ENCODE measurements at places on chromosomes 11 and 22.

DNA sequence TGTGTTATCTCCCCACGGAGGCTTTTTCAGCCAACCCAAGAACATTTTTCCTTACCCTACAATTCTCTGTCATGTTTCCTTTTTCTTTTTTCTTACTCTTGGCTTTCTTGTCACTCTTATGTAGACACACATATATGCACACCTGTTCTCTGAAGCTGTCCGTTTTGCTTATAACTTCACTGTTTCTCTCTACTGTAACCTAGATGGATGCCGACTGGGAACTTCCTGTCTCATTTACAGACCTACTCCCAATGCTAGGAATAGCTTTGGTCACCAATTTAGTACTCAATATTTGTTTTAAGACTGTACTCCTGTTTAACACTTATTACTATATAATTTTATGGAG is 9.9 kb upstream of the CASP12 start:
- peaks cover 2% of the 10 kb centered on the region for H3K36me3 ChIP-seq
- H3K27ac ChIP-seq: no peak overlapping the region
- peaks cover 8% of the 10 kb centered on the region for H3K4me1 ChIP-seq

- H3K4me3 ChIP-seq: no peak overlapping the region
- no peak for DNase-seq
- peaks cover 9% of the 10 kb centered on the region for H3K27me3 ChIP-seq
- no peak overlapping the region for H3K27ac ChIP-seq
- peaks cover 7% of the 10 kb centered on the region for H3K36me3 ChIP-seq
These were observed 30.3 kb downstream of the TNKS1BP1 start for GRCh38 chr11:57294225-57295131.

DNA sequence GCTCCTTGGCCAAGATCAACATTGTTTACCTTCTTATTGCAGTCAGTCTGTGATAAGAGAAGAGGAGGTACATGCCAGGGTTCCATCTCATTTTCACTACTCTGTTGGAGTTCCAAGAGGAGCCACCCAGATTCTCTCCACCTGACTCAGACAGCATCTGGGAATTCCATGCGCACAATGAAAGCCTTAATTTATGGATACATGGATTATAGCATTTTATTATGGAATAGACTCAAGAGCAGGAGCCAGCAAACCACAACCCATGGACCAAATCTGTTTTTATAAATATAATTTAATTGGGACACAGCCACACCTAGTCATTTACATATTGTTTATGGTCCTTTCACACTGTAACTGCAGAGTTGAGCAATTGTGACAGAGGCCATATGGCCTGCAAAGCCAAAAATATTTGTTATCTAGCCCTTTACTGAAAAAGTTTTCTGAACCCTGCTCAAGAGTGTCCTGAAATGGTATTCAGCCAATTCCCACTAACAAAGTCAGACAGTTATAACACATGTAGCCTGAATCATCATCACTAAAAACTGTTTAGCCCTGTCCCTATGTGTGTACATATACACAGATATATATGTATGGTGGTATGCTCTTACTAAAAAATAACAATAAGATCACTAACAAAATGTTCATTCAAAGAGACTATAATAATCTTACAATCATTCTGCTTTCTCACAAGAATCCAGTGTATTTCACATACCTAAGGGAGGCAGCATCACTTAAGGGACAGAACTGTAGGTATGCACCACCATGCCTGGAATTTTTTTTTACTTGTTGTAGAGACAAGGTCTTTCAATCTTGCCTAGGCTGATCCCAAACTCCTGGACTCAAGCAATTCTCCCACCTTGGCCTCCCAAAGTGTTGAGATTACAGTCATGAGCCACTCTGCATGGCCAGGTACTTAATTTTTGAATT is 104.5 kb upstream of the TEAD1 start:
- DNase-seq: no peak
- no peak overlapping the region for H3K27ac ChIP-seq
- no peaks in the 10 kb centered on the region for H3K4me1 ChIP-seq
- peaks cover 28% of the 10 kb centered on the region for H3K27me3 ChIP-seq
- no peak overlapping the region for H3K4me3 ChIP-seq

DNA sequence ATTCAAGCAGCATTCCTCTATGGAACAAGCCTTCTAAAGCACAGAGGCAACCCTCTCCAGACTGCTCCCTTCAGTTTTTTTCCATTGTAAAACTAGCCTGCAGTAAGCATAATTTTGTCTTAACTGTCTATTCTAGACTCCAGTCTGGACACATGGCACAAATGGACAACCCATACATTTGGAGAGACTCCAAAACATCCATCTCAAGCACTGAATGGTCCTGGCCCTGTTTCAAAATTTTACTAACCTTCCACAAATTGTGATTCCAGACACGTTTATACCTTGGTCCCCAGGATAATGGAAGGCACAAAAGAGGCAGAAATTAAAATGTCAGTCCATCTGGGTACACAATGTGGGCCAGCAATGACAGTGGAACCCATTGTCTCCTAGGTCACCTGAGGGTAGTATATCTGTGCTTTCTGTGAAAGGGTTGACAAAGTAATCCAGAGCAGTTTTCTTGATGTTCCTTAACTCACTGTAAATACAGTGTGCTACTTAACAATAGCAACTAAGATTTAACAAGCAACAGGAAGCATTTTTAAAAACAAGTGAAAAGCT is 16.2 kb upstream of the SESN3 start:
- H3K4me3 ChIP-seq: no peak overlapping the region
- no peaks in the 10 kb centered on the region for H3K36me3 ChIP-seq
- H3K27ac ChIP-seq: no peak overlapping the region
